ENCODE measurements at places on chromosomes 2 and 18.

DNA sequence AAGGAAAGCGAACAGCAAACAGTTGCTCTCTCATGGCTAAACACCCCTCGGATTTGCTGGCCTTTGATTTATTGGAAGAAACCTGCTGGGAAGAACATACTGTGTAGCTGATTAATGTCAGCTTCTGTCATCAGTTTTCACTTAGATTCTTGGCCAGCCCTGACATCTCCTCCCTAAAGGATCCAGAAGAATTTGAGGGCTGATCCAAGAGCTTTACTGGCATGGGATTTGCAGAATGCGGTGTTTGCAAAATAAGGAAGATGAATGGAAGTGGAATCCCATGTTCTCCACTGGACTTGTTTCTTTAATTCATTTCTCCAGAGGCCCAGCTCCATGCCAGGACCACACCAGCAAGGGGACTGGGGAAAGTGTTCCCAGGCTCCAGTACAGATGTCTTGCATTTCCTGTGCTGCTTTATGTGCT, 80.5 kb downstream of the RDH14 start:
- no peak for DNase-seq

- DNase-seq = no peak
Observed at GRCh38 chr18:60935041-60935910, 398.0 kb upstream of the CDH20 start.

- no peak for DNase-seq
Observed at GRCh38 chr18:36771245-36771644, 57.6 kb downstream of the TPGS2 start.

GRCh38 chr2:40348665-40349064, 103.2 kb downstream of the SLC8A1 start:
- DNase-seq = no peak

- DNase-seq = no peak
Observed at GRCh38 chr2:234231460-234231859, 181.0 kb downstream of the SPP2 start.

GRCh38 chr18:3321133-3321812, 59.3 kb downstream of the MYL12B start:
- peak; percentile 91 for DNase-seq

DNA sequence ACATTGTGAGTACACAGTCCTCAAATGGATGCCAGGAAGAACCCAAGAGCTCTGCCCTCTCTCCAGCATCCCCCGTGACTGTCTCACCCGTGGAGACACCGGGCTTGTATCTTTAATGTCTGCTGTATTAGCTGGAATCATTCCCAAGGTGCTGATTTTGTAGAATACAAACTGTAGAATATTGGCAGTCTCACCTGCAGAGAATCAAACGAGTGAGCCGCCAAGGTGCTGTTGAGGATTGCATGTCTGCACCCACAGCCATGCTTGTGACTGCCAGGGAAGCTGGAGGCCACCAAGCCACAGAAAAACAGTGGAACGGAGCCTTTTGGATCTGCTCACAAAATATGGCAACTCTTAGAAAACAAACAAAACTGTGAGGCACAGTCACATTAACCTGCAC, 37.5 kb downstream of the TMEM18 start:
- DNase-seq = no peak

DNA sequence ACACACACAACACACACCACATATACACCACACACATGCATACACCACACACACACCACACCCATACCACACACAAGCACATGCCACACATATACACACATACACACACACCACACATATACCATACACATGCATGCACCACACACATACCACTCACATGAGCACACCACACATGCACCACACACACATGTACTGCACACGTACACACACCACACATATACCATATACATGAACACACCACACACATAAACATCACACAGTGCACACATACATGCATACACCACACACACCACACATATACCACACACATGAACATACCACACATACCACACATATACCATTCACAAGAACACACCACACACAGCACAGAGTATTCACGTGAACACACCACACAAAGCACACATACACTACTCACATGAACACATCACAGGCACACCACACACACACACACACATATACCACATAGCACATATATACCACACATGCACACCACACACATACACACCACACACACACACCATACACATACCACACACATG, 219.9 kb upstream of the RAB6C start:
- no peak for DNase-seq

DNA sequence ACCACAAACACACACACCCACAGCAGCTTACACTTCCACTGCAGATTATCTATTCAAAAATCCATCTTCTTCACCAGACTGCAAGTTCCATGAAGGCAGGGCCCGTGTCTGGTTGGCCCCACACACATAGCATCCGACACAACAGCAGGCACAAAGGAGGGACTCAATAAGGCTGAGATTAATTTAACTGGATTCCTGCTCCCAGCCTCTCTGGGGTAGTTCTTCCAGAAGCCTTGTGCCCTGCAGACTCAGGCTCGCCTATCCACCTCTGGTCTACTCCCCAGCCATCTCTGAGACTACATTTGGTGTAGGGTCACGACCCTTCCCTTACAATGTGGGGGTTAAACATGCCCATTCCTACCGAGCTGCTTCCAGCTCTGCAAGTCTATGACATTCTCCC, 57.7 kb downstream of the TRABD2A start:
- no peak for DNase-seq

DNA sequence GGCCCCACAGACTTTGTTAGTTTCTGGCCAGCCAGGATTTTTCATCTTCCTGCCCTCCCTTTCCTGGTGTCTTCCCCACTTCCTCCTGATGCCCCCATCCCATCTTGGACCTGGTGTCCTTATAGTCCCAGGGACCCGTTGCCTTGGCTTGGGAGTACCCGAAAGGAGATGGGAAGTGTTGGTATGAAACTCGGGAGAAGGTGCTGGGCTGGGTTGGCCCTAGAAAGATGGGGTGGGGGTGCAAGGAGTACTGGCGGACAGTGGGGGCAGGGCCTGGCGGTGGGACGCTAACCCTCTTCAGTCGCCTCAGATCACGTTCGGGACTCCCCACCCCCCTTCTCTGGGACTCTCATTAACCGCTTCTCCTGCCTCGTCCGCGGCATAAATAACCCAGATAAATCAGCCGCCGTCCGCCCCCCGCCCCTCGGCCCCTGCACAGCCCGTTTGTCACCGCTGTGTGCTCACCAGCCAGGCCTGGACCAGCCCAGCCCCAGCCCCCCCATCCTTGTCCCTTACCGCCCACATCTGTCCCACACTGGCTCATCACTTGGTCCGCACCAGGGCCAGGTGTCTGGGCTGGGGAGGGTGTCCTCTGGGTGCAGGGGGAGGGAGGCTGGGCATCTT, 3.7 kb upstream of the ASIC4 start:
- no peak for DNase-seq

Measured in pulmonary artery endothelial cell (primary cell).